ENCODE measurements at places on chromosomes 16 and 17.

- no peak overlapping the region for H3K27ac ChIP-seq
- H3K36me3 ChIP-seq = no peaks in the 10 kb centered on the region
- no peak overlapping the region for H3K4me3 ChIP-seq
- no peak for DNase-seq
These were observed 70.6 kb upstream of the BCO1 start for GRCh38 chr16:81167851-81168250.

DNA sequence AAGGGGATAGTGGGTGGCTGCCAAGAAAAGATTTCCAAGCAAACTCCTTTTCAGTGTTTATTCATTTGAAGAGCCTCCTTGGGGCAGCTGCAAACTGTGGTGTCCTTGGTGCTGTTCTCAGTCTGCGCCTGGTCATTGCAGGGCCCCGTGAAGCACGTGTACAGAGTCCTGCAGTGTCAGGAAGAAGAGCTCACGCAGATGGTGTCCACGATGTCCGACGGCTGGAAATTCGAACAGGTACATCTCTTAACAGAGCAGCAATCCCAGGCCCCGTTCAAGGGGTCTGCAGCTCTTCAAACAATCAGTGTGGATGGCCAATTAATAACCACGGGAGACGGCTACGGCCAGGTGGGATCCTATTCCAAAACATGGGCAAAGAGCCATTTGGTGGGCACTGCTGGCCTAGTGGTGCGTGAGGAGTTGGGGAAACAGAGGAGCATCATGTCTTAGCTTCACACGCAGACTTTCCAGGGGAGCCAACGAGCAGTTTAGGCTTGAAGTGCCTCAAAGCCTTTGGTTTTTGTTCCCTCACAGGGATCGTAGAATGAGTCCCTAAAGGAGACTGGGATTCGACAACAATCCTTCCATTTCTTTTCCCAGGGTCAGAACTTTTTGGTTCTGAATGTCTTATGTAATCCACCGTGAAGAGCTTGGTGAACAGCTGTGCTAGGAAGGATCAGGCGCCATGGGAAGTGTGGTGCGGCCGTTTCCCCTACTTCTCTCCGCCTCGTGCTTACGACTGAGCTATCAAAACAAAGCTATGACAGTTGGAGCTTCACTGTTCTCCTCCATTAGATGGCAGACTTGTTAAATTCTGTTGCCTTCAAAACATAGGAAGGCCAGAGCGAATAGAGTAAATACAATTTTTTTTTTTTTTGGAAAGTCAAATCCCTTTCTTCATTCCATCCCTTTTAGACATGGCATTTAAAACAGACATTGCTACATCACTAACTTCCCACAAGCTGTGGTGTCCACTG lies 12.6 kb downstream of the KCTD2 start:
- H3K27me3 ChIP-seq = no peaks in the 10 kb centered on the region
- no peak for DNase-seq
- H3K4me3 ChIP-seq = no peak overlapping the region
- H3K36me3 ChIP-seq = peaks cover 13% of the 10 kb centered on the region
- H3K4me1 ChIP-seq = peaks cover 4% of the 10 kb centered on the region
- H3K27ac ChIP-seq = peak overlapping the region; percentile 80

GRCh38 chr17:68564415-68565111 lies 36.6 kb downstream of the FAM20A start:
- DNase-seq = no peak
- no peaks in the 10 kb centered on the region for H3K36me3 ChIP-seq
- H3K4me1 ChIP-seq = no peaks in the 10 kb centered on the region
- H3K27ac ChIP-seq = peak overlapping the region; percentile 67
- H3K4me3 ChIP-seq = no peak overlapping the region

GRCh38 chr16:11320170-11320569 lies 25.1 kb upstream of the RMI2 start:
- DNase-seq = no peak
- H3K27me3 ChIP-seq = no peaks in the 10 kb centered on the region
- no peak overlapping the region for H3K4me3 ChIP-seq

DNA sequence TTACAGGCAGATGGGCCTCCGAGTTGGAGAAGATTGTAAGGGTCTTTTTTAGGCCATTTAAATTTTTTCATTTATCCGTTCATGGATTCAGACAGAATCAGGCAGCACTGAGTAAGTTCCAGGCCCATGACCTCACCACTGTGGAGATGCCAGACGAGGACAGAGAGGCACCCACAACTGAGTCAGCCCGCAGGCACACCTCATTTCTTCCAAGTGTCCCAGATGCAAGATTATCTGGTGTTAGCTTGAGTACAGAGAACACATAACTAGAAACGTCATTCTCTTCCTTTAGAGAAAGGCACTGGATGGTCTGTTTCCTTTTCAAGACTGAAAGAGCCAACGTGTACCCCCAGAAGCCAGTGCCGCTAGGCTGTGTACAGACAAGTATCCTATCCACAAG lies 16.9 kb downstream of the CLEC16A start:
- peaks cover 63% of the 10 kb centered on the region for H3K36me3 ChIP-seq
- no peaks in the 10 kb centered on the region for H3K27me3 ChIP-seq
- DNase-seq = no peak
- no peak overlapping the region for H3K4me3 ChIP-seq
- peaks cover 39% of the 10 kb centered on the region for H3K4me1 ChIP-seq

DNA sequence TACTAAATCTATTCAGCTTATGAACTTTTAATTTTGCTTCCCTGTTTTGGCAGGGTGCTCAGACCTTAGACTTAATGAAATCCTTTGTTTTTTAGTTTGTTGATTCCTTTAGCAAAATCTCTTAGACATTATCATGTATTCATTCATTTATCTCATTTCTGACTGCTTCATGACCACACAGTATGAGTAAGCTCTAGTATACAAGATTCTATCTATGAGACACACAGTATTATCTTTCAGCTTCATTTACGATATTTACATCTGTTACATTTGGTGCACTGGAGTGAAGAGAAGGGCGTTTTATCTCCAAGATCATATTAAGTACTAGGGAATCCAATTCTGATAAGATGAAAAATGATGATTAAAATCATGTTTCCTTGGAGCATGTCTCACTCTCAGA lies 448.1 kb upstream of the CA10 start:
- H3K4me3 ChIP-seq = no peak overlapping the region
- H3K36me3 ChIP-seq = no peaks in the 10 kb centered on the region
- no peak for DNase-seq
- no peaks in the 10 kb centered on the region for H3K27me3 ChIP-seq
- no peak overlapping the region for H3K27ac ChIP-seq

DNA sequence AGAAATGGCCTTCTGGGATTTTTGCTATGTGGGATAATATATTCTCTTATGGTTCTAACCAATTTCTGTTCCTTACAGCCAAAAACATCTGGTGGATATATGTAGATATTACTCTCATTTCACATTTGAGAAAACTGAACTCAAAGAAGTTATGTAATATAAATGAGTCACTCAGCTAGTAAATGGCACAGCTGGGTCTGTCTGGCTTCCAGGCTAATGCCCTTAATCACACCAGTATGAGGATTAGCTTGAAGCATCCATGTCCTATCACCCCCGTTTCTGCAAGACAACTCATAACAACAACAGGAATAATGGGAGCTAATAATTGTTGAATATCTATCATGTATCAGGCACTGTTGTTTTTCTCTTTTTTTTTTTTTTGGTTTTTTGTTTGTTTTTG lies 34.4 kb upstream of the USP7 start:
- H3K27ac ChIP-seq = no peak overlapping the region
- DNase-seq = no peak
- no peaks in the 10 kb centered on the region for H3K27me3 ChIP-seq
- H3K4me1 ChIP-seq = no peaks in the 10 kb centered on the region

GRCh38 chr16:19366391-19366790 lies 51.3 kb upstream of the TMC5 start:
- no peaks in the 10 kb centered on the region for H3K4me1 ChIP-seq
- DNase-seq = no peak
- H3K4me3 ChIP-seq = no peak overlapping the region
- H3K27ac ChIP-seq = no peak overlapping the region

DNA sequence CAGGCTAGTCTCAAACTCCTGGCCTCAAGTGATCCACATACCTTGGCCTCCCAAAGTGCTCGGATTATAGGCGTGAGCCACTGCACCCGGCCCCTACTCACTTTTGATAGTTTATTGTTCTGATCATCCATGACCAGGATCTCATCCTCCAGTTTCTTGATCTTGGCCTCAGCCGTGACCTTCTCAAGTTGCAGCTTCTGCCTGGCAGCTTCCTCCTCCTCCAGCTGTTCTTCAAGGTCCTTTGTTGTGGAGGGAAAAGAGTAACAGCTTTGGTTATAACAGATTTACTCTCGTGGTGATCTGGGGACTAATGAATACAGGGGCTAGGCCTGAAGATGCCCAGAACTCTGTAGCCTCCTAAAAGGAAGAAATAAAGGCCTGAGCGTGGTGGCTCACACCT lies 89.9 kb downstream of the NDE1 start:
- DNase-seq = no peak
- no peaks in the 10 kb centered on the region for H3K4me1 ChIP-seq
- no peak overlapping the region for H3K27ac ChIP-seq

GRCh38 chr16:70651524-70651923 lies 5.2 kb downstream of the IL34 start:
- H3K36me3 ChIP-seq = peaks cover 27% of the 10 kb centered on the region
- no peaks in the 10 kb centered on the region for H3K27me3 ChIP-seq
- H3K4me3 ChIP-seq = no peak overlapping the region
- H3K27ac ChIP-seq = no peak overlapping the region

Data from esophagus squamous epithelium (tissue), 5 donors.